ENCODE measurements at places on chromosomes 13 and 19.

DNA sequence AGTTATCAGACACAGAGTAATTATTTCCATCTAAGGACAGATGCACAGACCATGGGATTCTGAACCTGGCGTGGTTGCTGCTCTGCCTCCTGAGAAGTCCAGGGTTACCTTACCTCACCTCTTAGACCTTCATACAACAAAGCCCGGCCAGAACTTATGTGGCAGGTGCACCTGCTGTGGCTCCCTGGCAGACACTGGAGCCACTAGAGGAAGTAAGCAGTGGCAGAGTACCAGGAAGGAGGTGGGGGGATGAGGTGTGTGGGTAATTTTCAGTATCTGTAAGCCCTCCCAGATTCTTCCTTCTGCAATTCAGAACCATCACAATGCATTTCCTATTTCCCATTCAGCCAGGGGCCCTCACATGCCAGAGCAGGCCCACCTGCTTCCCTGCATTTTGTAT is 106.1 kb upstream of the DOCK9 start:
- no peak for DNase-seq

DNA sequence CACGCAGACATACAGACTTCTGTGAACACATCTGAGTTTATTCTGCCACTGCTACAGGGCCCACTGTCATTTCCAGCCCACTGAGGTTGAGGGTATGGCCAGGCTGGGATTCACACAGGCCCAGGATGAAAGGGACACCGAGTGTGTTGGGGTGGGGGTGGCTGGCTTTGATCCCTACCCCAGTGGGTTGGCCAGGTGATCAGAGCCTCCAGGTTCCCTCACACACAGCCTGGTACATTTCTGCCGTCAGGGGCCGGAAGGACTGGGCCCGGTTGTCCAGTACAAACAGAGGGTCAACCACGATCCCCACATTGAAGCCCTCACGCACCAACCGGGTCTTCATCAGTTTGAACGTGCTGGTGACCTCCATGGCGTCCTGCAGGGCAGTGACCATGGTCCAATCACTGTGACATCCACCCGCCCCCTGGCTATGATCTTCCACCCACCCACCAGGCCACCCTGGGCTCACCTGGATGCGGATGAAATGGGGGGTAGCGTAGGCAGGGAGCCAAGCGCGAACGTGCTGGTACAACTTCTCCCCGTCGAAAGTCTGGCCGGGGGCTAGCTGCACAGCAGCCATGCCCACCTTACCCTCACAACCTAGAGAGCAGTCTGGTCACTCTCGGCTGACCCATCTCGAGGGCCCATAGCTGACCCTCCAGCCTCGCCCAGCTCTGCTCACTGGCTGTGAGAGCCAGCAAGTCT is 13.3 kb downstream of the SLC27A5 start:
- no peak for DNase-seq

GRCh38 chr13:51181786-51182383 is 40.3 kb upstream of the FAM124A start:
- no peak for DNase-seq

DNA sequence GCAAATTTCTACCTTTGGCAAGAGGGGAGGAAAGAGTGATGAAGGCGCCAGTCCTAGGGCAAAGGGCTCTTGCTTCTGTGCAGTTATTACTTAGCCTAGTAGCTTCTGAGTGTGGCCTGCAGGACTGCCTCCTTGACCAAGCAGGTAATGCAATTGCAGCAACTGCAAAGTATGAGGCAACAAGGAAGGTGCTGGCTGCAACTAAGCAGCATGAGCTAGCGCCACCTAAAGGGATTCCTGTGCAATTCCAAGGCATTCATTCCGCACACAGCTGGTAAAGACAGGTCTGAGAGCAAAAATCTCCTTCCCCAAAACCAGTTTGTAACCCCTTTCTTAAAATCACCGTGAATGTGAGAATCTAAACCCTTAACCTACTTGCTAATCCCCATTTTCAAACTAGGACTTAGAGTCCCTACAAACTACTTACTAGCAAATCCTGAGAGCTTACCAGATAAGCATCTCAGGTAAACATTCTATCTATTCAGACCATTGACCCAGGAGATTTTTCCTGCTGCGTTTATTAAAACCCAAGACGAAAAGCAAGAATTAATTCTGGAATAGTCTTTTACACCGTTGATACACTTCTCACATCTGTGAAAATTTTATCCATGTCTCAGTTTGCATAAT is 62.9 kb downstream of the DCT start:
- peak; percentile 9 for DNase-seq

DNA sequence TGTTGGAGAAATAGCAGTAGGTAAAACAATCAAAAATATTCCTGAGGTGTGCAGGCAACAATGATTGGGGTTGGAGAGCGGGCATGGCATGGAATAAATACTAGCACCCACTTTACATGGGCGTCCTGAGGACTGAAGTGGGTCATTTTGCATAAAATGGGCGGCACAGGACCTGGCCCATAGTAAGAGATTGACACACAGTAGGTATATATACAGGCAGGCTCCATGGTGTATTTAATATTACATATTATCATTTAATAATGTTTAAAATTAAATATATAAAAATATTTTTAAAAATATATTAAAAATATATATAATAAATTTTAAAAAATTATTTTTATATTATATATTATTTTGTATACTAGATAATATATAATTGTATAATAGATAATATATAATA is 48.3 kb downstream of the CRYL1 start:
- DNase-seq: no peak

Data from brain microvascular endothelial cell (primary cell).